ENCODE measurements at places on chromosomes 5 and 9. TPM values are rescaled to one million over a fixed set of nuclear protein-coding genes. Genes with fewer than 3 reads are reported as not detected.

Gene SPRY4
- total RNA-seq, result 1.4 TPM

DNA sequence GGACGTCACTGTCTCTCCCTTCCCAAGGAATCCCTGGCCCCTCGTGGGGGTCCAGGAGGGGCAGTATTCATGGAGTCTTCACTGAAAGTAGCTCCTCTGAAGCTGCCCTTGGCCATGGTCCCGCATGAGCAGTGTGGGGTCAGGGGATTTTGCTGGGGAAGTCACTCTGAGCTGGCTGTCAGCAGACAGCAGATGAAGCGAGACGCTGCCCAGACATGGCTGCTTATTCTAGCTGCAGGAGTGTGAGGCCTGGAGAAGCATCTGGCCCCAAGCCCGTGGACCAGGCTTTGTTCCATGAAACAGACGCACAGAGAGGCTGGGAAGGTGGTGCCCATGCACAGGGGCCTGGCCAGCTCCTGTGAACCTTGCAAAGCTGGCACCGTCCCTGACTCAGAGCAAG lies 21.5 kb upstream of the ASS1 start:
- H3K27ac ChIP-seq, result no peak overlapping the region
- H3K4me1 ChIP-seq, result no peaks in the 10 kb centered on the region
- no peak overlapping the region for H3K4me3 ChIP-seq
- no peak for DNase-seq
- H3K36me3 ChIP-seq, result no peaks in the 10 kb centered on the region

Gene MARCHF11
- total RNA-seq, result not detected

Gene PSD2
- not detected for total RNA-seq

Gene GHR
- total RNA-seq, result not detected

Gene RNF38
- 40.2 TPM for total RNA-seq

- no peak overlapping the region for H3K4me3 ChIP-seq
- peaks cover 14% of the 10 kb centered on the region for H3K36me3 ChIP-seq
- no peak for DNase-seq
- H3K27me3 ChIP-seq, result no peaks in the 10 kb centered on the region
- no peak overlapping the region for H3K27ac ChIP-seq
- H3K4me1 ChIP-seq, result peaks cover 43% of the 10 kb centered on the region
These were observed 22.2 kb downstream of the SCAI start for GRCh38 chr9:125121146-125121545.

Gene CCL19
- not detected for total RNA-seq

Gene GKAP1
- total RNA-seq, result 3.9 TPM

- no peak overlapping the region for H3K4me3 ChIP-seq
- peaks cover 23% of the 10 kb centered on the region for H3K4me1 ChIP-seq
These were observed 14.1 kb upstream of the SFXN1 start for GRCh38 chr5:175464074-175464941.

Gene RNF183
- total RNA-seq, result not detected

DNA sequence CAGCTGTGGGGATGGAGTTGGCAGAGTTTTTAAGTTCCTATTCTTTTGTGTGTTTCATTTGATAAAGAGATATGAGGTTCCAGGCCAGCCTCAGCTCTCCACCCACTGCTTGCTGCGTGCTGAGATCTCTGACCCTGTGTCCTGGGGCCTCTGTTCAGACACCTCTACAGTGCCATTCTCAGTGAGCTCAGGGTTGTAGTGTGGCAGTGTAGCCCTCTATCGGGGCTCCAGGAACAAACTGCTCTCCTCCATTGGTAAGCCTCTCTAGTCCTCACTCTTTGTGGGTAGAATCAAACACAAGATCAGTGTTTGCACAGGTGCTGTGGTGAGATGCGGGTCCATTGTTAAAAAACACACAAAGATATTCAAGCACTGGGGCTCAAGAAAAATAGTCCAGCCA lies 386.6 kb upstream of the RPS23 start:
- no peak for DNase-seq
- H3K27ac ChIP-seq, result no peak overlapping the region
- no peak overlapping the region for H3K4me3 ChIP-seq
- H3K4me1 ChIP-seq, result no peaks in the 10 kb centered on the region
- no peaks in the 10 kb centered on the region for H3K36me3 ChIP-seq

Gene TNFSF8
- total RNA-seq, result 59.9 TPM

DNA sequence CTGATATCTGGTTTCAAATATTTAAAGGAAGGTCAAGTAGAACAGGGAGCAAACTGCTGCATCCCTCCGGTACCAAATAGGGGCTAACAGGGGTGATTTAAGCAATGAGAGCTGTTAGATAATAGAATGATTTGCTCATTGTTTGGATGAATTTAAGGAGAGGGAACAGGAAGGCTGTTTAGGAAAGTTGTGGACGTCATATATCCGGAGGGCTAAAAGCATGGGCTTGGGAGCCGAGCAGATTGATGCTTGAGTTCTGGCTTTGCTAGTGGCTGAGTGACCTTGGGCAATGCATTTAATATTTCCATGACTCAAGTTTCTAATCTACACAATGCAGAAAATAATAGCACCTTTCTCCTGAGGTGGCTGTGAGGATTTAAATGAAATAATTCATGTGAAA lies 85.4 kb upstream of the RPS23 start:
- no peak overlapping the region for H3K4me3 ChIP-seq
- no peaks in the 10 kb centered on the region for H3K36me3 ChIP-seq
- H3K4me1 ChIP-seq, result peaks cover 13% of the 10 kb centered on the region
- H3K27ac ChIP-seq, result no peak overlapping the region
- H3K27me3 ChIP-seq, result peaks cover 10% of the 10 kb centered on the region

DNA sequence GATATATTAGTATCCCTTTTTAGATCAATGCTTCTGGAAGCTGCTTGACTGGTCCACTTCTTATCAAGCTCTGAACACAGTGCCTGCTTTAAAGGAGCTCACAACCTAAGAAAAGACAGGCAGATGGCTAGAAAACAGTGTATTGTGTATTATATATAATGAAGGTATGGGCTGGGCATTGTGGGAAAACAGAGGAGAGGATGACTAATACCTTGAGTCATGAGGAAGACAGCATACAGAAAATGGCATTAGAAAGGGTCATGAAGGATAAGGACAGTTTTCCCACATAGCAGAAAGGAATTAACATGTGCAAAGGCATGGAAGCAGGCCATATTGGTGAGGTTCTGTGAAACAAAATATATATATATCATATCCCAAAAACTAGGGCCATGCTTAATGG lies 309.6 kb downstream of the MLLT3 start:
- no peak overlapping the region for H3K4me3 ChIP-seq
- DNase-seq, result no peak

Gene PDE6A
- total RNA-seq, result not detected

- peak; percentile 44 for DNase-seq
- peaks cover 4% of the 10 kb centered on the region for H3K27me3 ChIP-seq
- no peak overlapping the region for H3K4me3 ChIP-seq
- H3K27ac ChIP-seq, result no peak overlapping the region
- peaks cover 5% of the 10 kb centered on the region for H3K4me1 ChIP-seq
These were observed 55.3 kb upstream of the IL17B start for GRCh38 chr5:149434162-149435014.

Gene ADCY2
- not detected for total RNA-seq

Gene FYB1
- 71.3 TPM for total RNA-seq

Gene ARL14EPL
- not detected for total RNA-seq

- DNase-seq, result no peak
- peaks cover 68% of the 10 kb centered on the region for H3K27me3 ChIP-seq
- H3K27ac ChIP-seq, result no peak overlapping the region
- H3K4me1 ChIP-seq, result peaks cover 1% of the 10 kb centered on the region
These were observed 1.3 kb downstream of the PPP1R26 start for GRCh38 chr9:135480940-135481310.

- no peak for DNase-seq
- H3K4me1 ChIP-seq, result no peaks in the 10 kb centered on the region
- H3K4me3 ChIP-seq, result no peak overlapping the region
- peaks cover 21% of the 10 kb centered on the region for H3K27me3 ChIP-seq
- no peaks in the 10 kb centered on the region for H3K36me3 ChIP-seq
These were observed 152.3 kb downstream of the GAS1 start for GRCh38 chr9:86795047-86795442.

GRCh38 chr5:178085316-178085715 lies 28.0 kb upstream of the N4BP3 start:
- H3K27me3 ChIP-seq, result no peaks in the 10 kb centered on the region
- H3K4me1 ChIP-seq, result no peaks in the 10 kb centered on the region
- H3K4me3 ChIP-seq, result no peak overlapping the region
- no peaks in the 10 kb centered on the region for H3K36me3 ChIP-seq
- no peak for DNase-seq

DNA sequence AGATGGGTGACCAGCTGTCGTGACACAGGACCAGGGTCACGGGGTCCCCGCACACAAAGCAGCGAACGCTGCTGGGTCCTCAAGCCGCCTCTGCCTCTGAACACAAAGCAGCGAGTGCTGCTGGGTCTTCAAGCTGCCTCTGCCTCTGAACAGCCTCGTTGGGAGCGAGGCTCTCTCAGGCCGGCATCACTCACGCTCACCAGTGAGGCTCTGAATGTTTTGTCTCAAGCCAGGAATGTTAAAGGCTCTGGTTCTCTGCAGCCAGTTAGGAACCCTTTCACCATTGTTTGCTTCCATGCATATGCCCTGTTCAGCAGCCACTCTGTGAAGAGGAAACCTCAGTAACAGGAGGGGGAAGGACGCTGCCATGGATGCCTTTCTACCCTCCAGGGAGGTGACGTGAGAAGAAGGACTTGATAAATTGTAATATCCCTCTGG lies 82.7 kb upstream of the TAF11L2 start:
- H3K27me3 ChIP-seq, result no peaks in the 10 kb centered on the region
- no peak overlapping the region for H3K27ac ChIP-seq
- DNase-seq, result no peak
- no peak overlapping the region for H3K4me3 ChIP-seq
- H3K4me1 ChIP-seq, result no peaks in the 10 kb centered on the region
- H3K36me3 ChIP-seq, result no peaks in the 10 kb centered on the region

Gene GFRA3
- 0.18 TPM for total RNA-seq

DNA sequence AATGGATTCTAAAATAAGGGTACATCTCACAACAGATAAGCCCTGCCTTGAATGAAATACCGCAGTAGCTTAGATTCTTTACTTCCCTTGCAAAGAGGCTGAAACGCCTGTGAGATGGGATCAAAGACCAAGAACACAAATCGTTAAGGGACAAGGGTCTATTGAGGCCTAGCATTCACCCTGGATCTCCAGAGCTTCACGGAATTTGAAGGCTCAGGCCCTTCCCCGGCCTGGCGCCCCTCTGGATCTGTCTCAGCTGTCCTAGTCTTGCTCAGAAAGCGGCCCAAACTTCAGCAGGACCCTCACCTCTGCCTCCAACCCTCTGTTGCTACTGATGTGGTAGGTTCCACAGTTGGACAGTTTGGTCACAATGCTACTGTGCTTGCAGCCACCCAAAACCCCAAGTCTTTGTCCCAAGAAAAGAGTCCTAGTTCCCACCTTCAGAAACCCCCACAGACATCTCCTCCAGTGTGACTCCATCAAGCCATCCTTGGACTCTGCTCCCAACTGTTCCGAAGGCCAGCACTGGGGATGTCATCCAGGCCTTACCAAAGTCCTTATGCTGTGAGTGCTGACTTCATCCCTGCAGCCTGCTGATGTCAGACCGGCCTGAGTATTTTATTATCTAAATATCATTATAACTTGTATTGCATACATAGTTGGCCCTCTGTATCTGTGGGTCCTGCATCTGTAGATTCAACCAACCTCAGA lies 9.4 kb downstream of the CORO2A start:
- H3K4me3 ChIP-seq, result no peak overlapping the region
- no peak for DNase-seq
- peaks cover 27% of the 10 kb centered on the region for H3K4me1 ChIP-seq
- no peaks in the 10 kb centered on the region for H3K27me3 ChIP-seq
- H3K27ac ChIP-seq, result no peak overlapping the region

Gene SLC34A1
- total RNA-seq, result not detected

GRCh38 chr9:133377721-133378216 lies 1.6 kb downstream of the STKLD1 start:
- peaks cover 17% of the 10 kb centered on the region for H3K36me3 ChIP-seq
- peaks cover 3% of the 10 kb centered on the region for H3K27me3 ChIP-seq
- H3K4me3 ChIP-seq, result no peak overlapping the region
- no peak for DNase-seq

DNA sequence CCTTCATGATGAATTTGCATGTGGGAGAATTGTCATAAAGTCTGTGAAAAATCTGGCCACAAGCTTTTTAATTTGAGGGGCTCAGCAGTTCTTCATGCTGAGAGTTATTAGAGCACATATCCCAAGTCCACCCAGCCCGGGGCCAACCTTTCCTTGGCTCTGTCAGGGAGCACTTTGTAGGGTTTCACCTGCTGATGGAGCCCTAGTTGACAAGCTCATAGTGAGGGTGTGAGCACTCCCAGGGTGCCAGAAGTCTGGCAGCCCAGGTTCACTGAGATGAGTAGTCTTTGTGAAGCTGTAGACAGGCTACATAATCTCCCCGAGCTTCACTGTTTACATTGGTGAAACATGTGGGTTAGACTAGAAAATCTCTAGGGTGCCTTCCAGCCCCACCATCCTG lies 97.2 kb upstream of the NREP start:
- no peaks in the 10 kb centered on the region for H3K36me3 ChIP-seq
- H3K27ac ChIP-seq, result no peak overlapping the region
- H3K27me3 ChIP-seq, result peaks cover 5% of the 10 kb centered on the region
- no peak overlapping the region for H3K4me3 ChIP-seq
- H3K4me1 ChIP-seq, result peaks cover 4% of the 10 kb centered on the region

GRCh38 chr5:73897893-73898292 lies 271.9 kb downstream of the ARHGEF28 start:
- H3K27ac ChIP-seq, result no peak overlapping the region
- H3K27me3 ChIP-seq, result peaks cover 36% of the 10 kb centered on the region

Gene GABRA6
- not detected for total RNA-seq

- H3K36me3 ChIP-seq, result no peaks in the 10 kb centered on the region
- H3K27ac ChIP-seq, result no peak overlapping the region
- no peaks in the 10 kb centered on the region for H3K4me1 ChIP-seq
- H3K4me3 ChIP-seq, result no peak overlapping the region
- no peaks in the 10 kb centered on the region for H3K27me3 ChIP-seq
- no peak for DNase-seq
These were observed 33.4 kb upstream of the ADAMTS2 start for GRCh38 chr5:179378441-179379271.

DNA sequence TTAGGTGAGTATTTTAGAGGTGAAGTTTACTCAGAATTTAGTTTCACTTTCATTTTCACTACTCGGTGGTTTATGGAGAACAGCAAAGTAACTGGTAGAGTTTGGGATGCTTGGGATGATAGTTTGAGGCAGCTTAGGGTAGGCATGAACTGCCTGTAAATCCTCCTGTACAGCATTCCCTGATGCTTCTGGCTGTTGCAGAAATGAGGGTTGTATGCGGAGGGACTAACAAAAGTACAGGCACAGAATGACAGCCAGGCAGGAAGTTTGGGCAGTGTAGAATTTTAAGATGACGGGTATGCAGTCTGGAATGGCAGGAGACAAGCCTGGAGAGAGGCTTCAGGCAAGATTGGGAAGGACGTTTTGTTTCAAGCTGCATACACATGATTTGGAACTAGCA lies 48.0 kb upstream of the FAM120AOS start:
- no peaks in the 10 kb centered on the region for H3K27me3 ChIP-seq
- no peak for DNase-seq
- peak overlapping the region; percentile 26 for H3K27ac ChIP-seq
- H3K4me1 ChIP-seq, result peaks cover 48% of the 10 kb centered on the region

DNA sequence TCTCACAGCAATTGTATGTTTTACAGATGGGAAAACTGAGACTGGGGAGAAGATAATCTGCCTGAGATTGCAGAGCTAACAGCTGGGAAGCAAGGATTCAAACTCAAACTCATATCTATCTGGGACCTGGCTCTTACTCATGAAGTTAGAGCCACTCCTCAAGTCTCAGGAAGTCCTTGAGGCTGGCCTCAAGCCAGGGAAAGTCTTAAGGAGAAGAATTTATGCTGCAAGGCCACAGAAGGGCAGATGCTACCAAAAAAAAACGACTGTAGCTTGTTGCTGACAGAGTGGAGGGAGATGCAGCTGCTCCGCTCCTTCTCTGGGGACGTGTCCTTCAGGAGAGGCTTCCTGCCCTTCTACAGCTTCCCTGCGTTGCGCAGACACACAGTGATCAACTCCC lies 39.8 kb downstream of the BARHL1 start:
- no peak overlapping the region for H3K4me3 ChIP-seq
- DNase-seq, result no peak
- peaks cover 29% of the 10 kb centered on the region for H3K36me3 ChIP-seq
- H3K4me1 ChIP-seq, result no peaks in the 10 kb centered on the region
- no peak overlapping the region for H3K27ac ChIP-seq
